C1 segment of cervical spinal cord (tissue), 14 donors: ENCODE measurements at places on chromosomes 3 and 15.

DNA sequence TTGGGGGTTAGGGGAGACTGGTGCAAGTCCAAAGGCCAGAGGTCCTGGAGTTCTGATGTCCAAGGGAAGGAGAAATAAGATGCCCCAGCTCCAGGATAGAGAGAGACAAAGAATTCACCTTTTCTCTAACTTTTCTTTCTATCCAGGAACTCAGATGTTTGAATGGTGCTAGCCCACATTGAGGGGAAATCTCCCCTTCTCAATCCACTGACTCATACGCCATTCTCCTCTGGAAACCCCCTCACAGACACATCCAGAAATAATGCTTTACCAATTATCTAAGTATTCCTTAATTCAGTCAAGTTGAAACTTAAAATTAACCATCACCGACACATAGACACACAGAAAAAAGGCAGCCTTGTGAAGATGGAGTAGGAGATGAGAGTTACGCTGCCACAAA is 1085.2 kb downstream of the NSUN3 start:
- no peak for DNase-seq

GRCh38 chr3:125357032-125357658 is 18.0 kb downstream of the ZNF148 start:
- DNase-seq, result peak; percentile 56

GRCh38 chr3:58210761-58211460 is at the start of gene DNASE1L3:
Gene DNASE1L3, minus strand, starts transcription at chr3:58210972. Its CDS starts 66 bp downstream, at chr3:58210906.
- DNase-seq, result no peak

DNA sequence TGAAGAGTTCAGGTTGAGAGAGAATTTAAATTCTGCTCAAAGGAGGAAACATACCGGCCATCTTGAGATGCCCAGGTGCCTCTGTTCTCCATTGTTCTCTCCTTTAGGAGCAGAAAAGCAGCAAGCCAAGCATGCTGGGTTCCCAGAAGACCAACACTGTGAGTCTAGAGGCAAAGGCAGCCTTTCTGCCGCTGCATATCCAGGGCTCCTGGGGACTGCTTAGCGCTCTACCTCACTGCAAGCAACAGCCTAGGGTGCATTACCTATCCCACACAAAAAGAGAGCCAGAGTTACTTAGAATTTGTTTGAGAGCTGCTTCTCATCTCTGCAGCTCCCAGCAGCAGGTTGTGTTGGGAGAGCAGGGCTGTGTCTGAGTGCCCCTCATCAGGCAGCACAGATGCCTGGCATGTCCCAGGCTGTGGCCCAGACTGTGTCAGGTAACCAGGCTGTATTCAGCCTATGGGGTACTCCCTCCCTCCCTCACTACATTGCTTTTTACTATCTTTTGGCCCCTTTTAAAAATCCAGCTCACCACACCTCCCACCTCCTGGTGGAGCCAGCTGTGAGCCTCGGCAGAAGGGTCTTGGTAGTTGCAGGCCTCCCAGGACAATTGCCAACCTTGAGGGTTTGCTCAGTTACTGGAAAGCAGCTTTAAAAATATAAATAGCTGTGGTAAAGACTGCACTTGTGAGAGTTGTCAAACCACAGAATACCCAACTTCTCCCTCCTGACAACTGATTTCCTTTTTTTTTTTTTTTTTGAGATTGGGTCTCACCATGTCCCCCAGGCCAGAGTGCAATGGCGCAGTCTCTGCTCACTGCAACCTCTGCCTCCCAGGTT is 30.2 kb downstream of the BCL2L10 start:
- DNase-seq, result no peak

- DNase-seq, result no peak
These were observed 509.3 kb downstream of the EPHB1 start for GRCh38 chr3:135304378-135304777.

GRCh38 chr15:93200081-93200836 is 111.2 kb upstream of the RGMA start:
- no peak for DNase-seq

DNA sequence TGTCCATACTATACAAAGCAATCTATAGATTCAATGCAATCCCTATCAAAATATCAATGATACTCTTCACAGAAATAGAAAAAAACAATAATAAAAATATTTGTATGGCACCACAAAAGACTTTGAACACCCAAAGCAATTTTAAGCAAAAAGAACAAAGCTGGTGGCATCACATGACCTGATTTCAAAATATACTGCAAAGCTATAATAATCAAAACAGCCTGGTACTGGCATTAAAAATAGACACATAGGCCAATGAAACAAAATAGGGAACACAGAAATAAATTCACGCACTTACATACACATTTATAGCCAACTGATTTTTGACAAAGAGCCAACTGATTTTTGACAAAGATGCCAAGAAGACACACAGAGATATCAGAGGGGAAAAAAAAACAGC is 9.2 kb upstream of the ENTPD3 start:
- no peak for DNase-seq

GRCh38 chr15:85554852-85555521 is 174.6 kb downstream of the AKAP13 start:
- no peak for DNase-seq

DNA sequence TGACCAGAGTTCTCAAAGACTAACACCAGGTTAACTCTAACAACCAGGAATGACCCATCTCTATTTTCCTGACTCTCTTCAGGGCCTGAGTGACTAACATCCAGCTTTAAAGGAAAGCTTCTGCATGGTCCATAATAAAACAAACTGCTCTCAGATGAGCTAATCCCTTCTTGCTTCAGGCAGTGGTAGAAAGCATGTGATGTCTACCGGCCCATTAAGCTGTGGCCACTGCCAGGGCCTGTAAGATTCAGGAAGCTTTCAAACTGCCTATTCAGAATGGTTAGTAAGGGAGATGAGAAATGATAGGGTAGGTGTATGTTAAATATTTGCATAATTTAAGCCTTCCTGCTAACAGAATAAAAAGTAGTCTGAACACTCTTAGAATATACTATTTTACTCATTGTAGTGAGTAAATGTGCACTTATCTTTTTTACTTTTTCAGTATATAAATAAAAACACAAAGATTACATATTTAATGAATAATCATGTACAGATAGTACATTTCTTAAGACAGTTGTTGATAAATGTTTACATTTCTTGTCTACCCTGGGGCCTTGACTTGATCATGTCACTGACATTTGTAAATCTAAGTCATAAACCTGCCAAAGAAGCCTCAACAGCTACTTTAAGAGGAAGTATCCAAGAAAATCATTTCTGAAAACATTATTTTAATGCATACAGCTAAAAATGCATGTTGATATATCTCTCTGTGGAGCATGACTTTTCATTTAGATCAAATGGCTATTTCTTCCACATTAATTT is 222.0 kb downstream of the MCTP2 start:
- DNase-seq, result no peak

- no peak for DNase-seq
These were observed 122.2 kb downstream of the SYNPR start for GRCh38 chr3:63400246-63400860.

DNA sequence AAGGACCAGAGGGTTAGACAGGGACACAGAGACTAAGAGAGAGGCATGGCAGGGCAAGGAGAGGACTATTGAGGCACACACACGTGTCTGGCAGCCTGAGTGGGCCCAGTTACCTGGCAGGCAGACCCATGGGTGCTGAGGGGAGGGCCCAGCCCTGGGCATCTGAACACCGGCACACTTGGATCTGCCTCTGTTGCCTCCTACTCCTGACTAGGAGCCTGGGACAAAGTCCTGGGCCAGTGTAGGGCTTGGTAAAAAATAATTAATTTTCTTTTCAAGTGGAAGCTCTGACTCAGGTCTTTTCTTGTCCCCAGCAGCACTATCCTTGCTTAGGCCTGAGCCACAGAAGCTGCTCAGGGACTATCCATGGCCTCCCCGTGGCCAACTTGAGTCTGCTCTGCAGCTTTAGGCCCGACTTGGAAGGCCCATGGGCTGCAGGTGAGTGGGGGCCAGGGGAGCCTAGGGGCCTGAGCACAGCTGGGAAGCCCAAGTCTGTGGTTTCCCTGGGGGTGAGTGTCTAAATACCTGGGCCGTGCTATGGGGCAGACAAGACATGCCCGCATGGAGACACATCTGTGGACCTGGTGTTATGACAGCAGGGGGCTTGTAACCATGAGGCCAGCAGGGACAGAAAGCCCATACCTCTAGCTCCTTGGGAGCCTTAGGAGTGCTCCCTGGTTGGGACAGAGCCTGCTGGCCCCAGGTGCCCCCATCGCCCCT is at the start of gene PTH1R:
Gene PTH1R (plus strand): TSS at position 316 of the 720 bp plus-strand sequence. CDS start 5,839 bp downstream, outside the sequence.
- no peak for DNase-seq

DNA sequence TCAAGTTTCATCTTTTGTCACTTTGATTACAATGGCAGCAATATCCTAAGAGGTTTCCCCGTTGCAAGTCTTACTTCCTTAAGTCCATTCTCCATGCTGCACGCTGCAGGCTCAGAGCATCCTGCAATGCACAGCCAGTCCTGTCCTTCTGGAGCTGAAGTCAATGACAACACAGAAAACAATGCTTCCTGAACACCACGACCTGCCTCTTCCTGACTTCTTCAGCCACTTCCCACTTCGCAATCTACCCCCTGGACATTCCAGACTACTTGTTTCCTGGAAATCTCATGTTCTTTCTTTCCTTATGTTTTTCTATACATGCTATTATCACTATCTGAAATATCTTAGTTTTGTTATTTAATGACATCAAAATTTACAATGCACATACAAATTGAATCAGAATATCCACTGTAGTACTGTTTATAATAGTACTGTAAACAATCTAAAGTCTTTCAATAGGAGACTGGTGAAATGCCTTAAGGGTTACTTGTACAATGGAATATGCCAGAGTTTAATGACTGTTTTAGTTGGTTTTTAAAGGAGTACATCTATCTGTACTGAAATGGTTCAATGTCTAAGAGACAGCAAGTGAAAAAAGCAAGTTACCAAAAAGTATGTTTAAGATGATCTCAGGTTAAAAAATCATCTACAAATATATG is 113.7 kb upstream of the PRTG start:
- DNase-seq, result no peak

GRCh38 chr3:11381563-11381962 is 109.4 kb downstream of the ATG7 start:
- no peak for DNase-seq

DNA sequence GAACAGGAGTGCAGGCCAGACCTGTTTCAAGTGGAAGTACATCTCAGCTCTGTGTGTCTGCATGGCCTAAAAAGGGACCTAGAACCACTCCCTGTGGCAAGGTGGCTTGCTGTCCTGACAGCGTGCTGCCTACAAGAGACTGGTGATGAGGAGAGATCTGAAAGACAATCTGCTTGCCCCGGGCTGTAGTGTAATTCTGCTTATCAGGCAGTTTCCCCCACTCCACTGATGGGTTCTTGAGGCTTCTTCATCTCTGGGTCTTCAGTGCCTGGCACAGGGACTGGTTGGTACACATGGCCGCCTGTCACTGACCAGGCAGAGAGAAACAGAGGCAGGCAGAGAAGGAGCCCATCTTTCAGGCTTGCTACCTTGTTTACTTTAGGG is 57.6 kb downstream of the HEG1 start:
- no peak for DNase-seq

GRCh38 chr15:29534378-29534777 is 264.8 kb upstream of the NSMCE3 start:
- DNase-seq, result no peak

DNA sequence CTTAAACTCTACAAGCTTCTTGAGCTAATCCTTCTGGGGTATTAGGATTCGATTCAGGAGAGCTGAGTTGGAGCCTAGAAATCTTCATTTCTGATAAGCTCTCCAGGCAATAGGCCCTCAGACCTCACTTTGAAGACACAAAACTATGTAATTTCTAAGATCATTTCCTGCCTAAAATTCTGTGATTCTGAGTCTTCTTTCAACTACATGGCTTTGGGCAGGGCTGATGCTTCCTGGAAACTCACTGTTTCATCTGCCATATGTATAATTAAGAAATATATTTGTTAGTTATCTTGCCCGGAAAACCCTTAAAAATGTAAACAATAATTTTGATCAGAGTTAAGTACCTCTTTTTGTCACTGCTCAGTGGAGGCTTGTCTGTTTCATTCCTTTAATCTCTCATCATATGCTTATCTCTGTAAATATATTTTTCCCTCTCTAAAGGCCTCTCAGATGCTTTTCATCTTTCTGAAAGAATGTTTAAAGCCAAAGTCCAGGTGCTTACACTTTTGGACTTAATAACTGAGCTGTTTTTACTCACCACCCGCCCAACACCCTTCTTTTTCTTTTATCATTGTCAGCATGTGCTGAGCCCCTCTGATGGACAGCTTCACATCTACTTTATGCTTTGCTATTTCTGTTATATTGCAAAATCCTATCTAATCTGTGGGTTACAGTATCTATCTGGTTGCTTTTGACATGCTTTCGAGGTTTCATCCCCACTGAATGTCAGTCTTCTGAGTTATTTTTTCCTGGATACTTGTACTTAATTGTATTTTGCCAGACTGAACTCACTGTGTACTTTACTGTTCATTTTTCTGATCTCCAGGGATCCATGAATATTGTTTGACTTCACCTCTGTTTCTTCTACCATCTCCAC is 38.2 kb downstream of the FILIP1L start:
- no peak for DNase-seq

GRCh38 chr3:87044846-87045245 is 53.9 kb upstream of the VGLL3 start:
- no peak for DNase-seq

GRCh38 chr3:95134693-95135413 is 1072.0 kb downstream of the NSUN3 start:
- DNase-seq, result no peak

DNA sequence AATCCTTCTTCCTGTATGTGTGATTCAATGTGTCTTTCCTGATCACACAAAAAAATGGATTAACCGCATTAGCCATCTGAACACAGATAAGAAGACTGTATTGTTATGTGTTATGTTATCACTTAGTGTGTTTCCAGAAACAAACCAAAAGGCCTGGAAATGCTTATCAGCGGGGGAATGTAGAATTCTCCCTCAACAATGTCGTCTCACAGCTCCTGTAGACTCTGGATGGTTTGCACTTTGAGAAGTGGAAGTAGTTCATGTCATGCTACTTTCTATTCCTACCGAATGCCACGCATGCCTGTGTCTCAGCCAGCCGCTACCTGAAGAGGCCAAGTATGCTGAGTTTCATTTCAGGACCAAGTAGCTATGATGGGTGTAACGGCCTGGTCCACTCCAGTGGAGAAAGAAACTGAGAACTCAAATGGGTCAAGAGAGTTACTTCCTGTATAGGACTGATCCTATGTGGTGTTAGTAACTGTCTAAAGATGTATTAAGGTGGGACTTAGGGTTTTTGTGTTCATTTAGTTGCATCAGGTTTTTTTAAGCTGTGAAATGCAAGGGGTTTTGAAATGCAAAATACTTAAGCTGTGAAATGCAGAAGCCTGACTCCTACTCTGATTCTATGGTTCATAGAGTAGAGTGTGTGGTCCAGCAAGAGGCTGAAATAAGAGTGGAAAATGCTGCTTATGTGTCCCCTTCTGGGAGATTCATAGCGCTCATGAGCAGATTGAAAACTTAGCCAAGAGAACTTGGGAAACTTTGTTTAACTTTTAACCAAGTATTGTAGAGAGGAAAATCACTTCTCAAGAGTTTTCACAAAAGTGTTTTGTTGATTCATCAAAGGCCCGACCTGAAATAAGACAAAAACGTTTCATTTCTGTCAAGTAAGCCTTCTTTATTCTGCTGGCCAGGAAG is 118.5 kb upstream of the LMOD3 start:
- DNase-seq, result no peak

GRCh38 chr15:28978011-28978378 is 92.2 kb downstream of the APBA2 start:
- no peak for DNase-seq

GRCh38 chr3:31999907-32000439 is 18.4 kb downstream of the ZNF860 start:
- DNase-seq, result no peak

GRCh38 chr15:49045751-49046219 is 461 bp downstream of the SECISBP2L start:
- no peak for DNase-seq

- DNase-seq, result peak; percentile 31
These were observed 64.6 kb downstream of the CRTC3 start for GRCh38 chr15:90594301-90594738.
